GM23338 (cell line): ENCODE measurements at places on chromosomes 16 and 17.

DNA sequence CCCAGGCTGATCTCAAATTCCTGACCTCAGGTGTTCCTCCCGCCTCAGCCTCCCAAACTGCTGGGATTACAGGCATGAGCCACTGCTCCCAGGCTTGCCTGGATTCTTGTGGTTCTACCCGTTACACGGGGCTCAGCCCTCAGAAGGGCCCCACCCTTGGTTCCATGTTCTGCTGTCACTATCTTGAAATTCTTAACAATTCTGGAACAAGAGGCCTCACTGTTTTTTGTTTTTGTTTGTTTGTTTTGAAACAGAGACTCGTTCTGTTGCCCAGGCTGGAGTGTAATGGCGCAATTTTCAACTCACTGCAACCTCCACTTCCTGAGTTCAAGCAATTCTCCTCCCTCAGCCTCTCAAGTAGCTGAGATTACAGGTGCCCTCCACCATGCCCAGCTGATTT lies 96.6 kb downstream of the CACNG3 start:
- no peak for DNase-seq

DNA sequence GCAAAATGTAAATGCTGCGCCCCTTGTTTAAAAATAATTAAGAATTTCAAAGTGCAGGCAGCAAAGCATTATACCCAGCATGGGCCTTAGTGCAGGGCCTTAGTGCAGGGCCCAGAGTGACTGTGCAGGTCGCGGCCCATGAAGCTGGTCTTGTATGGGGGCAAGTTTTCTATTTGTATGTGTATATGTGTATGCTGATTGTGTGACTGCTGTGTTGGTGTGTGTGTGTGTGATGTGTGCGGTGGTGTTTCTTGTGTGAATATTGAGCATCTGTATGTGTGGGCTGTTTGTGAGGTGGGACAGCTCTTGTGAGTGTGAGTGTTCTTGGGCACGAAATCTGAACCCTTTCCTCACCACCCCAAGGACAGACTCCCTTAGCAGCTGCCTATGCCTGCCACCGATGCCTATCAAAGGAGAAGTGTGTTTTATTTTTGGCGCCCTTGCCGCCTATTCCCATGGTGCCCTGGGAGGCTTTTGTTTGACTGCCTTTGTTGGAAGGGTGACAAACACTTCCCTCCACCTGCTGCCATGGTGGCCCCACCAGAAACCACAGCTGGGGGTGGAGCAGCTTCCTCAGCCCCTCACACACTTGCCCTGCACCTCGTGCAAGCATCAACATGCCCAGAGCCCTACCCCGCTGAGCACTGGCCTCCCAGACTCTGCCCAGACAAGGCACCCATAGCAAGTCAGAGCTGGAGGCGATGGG lies 18.0 kb downstream of the CCR7 start:
- no peak for DNase-seq

GRCh38 chr16:1319041-1319440 lies 9.6 kb downstream of the UBE2I start:
- no peak for DNase-seq

DNA sequence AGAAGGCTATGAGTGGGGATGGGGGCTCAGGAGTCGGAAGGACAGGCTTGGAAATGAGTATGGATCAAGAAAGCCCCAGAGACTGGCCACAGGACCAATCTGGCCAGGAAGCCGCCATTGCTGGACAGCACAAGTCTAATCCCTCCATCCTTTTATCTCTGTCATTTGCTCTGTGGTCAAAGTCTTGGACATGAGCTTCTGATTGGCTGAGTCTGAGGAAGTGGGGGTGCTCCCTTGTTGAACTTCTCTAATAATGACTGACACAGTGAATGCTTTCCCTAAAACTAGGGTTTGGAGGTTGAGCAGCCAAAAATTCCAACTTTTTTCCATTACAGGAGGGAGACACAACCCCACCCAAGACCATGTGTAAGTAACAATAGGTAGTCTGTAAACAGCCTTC lies 97.4 kb downstream of the MARF1 start:
- no peak for DNase-seq

DNA sequence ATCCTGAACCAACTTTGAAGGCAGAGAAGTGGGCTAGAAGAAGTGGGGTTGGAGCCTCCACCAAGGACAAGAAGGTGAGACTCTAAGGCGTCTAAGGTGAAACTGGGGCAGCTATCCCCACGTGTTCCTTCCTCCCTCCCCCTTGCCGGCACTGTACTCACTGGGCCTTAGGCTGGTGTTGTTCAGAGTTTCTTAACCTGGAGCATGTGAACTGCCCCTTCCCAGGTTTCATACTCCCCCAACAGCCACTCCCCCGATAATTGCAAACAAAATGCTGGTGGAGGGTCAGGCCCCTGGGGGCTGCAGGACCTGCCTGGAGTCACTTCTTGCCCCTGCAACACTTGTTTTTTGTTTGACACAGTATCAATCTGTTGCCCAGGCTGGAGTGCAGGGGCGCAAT lies 7.3 kb upstream of the SOCS3 start:
- no peak for DNase-seq

- DNase-seq = no peak
Observed at GRCh38 chr17:33664116-33664840, 371.2 kb upstream of the ASIC2 start.

DNA sequence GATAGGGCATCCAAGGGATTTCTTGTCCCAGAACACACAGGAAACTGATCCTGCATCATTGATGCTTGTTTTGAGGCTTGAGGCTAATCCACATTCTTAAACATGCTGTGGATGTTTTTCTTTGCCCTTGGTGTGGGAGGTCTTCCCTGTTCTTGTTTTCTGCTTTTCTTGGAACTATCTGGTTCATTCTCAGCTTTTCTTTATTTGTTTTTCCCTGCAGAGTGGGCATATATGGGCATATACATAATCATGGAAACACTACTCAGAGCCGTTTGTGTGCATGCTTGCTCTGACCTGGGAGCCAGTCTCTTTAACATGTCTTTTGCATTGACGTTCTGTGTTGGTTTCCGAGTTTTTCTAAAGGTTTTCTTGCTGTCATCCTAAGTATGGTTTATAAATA lies 300.0 kb downstream of the SNX29 start:
- DNase-seq = no peak
